ENCODE measurements at places on chromosomes 5 and 9.

DNA sequence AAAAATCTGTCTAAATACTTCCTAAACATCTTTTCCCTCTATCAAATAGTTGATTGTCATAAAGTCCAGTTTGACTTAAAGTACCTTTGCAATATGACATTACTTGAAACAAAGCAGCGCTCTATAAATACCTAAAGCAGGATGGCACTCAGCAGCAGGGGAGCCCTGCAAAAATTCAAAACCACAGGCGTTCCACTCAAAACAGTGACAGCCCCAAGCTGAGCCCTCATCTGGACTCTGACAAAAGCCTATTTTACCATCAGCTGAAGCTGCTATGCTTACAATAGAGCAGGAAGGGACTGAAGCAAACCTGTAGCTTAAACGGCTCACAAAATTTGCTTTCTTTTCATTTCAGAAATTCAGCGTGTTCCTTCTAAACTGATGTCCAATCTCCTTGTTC, 11.5 kb downstream of the GABRA6 start:
- DNase-seq: no peak

- no peak for DNase-seq
These were observed 184.8 kb upstream of the TBCA start for GRCh38 chr5:77960863-77961396.

- no peak for DNase-seq
These were observed 76.4 kb downstream of the EHMT1 start for GRCh38 chr9:137694962-137695875.

- no peak for DNase-seq
These were observed 224.6 kb downstream of the GABBR2 start for GRCh38 chr9:98484162-98484561.

DNA sequence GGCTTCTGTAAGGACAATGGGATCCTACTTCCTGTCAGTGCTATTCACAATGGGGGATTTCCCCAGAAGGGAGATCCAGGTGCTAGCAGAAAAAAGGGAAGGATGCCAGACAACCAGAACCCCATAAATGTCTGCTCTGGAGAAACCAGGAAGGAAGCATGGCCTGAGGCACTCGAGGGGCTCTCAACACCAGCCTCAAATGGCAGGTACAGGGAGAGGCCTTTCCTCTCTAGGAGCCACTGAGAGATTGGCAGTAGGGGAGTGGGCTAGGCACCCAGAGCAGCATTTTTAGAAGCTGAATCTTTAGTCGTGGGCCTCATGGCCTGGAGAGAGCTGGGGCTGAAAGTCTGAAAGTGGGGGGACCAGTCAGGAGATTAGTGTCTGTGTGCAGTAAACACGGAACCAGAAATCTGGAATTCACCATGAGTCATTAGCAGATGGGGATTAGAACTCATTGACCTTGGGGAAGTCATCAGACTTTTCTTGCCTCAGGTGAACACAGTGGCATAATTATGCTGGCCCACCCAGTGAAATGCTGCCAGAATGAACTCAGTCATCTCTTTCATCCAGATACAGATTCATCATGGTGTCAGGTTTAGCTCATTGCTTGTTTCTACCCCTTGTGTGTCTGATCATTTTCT, 28.3 kb downstream of the ARHGEF28 start:
- DNase-seq: peak; percentile 26

DNA sequence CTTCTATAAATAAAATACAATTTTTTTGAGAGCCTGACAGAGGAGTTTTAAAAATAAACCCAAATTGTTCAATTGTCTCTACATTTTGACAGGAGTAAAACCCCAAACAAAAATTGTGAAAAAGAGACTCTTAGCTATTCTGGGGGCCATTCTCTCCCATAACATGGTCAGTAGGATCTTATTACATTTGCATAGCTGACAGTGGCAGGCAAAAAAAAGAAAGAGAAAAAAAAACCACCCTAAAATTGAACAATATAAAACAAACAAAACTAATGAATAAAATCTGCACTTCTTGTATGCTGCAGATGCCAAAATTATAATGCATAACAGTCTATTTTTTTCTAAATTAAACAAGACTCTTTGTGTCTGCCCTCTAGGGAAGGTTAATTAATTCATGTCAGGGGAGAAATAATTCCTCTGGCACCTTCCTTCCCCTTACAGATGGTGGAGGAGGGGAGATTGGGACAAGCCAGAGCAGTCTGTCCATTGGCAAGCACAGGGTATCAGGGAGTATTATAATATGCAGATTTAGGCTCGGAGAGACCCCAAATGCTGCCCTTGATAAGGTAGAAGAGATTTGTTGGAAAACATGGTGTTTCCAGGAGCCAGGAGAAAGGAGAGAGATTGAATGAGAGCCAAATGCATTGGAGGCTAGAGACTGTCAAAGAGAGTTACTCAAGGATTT, 79.7 kb upstream of the CDH6 start:
- no peak for DNase-seq

All from AG04450 (cell line).